Cardiac muscle cell (in vitro differentiated cells and primary cell): ENCODE measurements at places on chromosomes 2 and 18.

DNA sequence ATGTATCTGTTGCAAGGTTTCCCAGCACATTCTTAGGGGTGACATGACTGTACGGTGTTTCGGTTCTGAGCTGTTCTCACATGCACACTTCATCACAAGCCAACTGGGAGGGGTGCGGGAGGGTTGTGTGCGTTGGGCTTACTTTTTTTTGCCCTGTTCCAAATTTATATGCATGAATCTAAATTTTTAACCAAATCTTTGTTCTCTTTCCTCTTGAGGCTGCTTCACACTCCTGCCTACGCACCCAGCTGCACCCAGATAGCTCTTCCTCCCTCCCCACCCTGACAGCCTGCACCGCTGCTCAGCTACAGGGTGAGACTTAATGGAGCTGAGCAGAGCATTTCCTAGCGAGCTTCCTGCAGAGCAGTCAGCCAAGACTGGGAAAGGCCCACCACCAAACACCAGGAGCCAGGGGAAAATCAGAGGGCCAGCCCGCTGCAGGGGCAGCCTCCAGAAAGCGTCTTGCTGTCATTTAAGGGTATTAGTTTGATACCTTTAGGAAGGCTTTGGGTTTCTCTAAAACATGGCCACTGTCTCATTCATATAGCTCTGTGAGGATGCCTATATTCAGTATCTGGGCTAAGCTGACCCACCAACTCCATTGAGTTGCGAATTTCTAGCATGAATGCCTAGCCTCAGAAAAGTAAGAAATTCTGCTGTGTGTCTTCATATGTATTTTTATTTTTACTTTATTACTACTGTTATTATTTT lies 84.5 kb downstream of the POU3F3 start:
- no peak for DNase-seq

DNA sequence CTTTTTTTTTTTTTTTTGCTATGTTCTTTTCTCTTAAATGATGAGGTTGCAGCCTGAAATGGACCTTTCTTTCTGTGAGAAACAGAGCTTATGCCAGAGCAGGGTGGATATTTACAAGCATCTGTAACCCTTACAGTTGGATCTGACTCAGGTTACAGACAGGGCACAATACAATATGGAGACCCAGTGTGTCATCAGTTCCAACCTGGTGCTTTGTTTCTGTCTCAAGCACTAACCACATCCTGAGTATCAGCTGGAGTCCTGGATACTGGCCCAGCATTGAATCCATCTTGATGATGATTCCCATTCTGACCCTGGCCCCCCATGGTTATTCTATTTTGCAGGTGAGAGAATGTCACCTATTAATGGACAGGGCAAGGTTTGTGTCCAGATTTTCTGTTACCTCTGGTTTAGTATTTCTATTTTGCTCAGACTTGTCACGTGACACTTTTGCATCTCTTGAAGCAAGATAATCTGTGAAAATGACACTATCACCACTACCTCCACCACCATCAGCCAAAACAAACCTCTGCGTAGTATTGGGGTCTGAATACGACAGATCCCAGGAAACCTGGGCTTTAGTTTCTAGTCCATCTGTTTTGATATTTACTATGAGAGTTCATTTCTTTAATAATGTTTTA lies 174.0 kb downstream of the CCDC85A start:
- no peak for DNase-seq

DNA sequence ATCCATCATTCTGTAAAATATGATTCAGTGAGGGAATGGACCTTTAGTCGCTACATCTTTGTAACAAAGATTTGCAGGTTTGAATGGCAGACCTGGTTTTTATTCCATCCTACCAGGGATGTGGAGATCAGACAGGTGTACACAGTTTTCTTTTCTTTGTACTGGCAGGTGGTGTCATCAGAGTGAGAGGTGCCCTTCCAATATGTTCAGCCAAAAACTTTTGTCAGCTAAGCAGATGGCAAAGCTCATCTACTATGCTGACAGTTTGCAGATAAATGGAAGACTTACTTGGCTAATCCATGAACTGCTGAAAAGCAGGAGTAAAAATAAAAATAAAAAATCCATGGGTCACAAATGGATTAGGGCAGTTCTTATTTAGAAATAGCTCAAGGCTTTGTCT lies 185.5 kb upstream of the DOK6 start:
- no peak for DNase-seq

- peak; percentile 36 for DNase-seq
These were observed 298.3 kb downstream of the ICOS start for GRCh38 chr2:204234879-204235278.

DNA sequence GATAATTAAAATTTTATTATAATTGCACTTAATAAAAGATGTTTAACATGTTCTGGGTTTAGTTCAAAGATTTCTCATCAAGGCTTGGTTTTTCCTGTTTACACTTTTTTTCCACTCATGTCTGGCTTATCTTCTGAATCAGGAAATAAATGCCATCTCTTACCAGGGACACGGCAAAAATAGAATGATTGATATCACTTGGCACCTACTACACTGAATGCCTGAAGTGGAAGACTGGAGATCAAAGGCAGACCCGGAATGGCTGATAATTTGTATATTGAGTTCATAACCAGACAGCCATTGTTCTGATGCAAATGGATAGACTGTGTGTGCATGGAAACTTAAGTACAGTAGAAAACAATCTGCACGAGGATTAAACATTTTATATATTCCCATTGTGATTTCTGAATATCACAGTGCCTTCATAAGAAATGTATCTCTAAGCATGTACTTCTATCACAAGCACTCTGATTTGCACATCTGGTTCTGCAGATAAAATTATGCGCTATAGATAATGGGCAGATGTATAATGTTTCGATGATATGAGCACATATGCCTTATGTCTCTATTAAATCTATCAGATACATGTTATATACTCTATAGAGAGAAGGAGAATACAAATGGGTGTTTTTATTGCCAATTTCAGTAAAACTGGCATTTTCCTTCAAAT lies 304.8 kb downstream of the RND3 start:
- DNase-seq, result no peak

GRCh38 chr2:85179541-85179940 lies 46.3 kb downstream of the TCF7L1 start:
- no peak for DNase-seq

DNA sequence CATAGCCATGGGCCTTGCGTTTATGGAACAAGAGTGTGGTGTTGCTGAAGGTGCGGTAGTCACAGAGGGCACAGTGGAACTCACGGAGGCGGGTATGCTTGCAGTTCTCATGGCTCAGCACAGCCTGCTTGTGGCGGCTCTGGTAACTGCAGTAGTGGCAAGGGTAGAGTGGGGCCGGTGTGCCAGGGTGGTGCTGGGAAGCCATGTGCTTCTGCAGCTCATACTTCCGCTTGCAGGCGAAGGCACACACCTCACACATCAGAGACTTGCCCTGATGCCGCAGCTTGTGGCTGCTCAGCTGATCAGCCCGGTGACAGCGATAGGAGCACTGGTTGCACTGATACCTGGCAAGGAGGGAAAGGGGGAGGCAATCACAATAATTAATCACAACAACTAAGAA lies 14.7 kb downstream of the ZNF142 start:
- DNase-seq, result no peak

DNA sequence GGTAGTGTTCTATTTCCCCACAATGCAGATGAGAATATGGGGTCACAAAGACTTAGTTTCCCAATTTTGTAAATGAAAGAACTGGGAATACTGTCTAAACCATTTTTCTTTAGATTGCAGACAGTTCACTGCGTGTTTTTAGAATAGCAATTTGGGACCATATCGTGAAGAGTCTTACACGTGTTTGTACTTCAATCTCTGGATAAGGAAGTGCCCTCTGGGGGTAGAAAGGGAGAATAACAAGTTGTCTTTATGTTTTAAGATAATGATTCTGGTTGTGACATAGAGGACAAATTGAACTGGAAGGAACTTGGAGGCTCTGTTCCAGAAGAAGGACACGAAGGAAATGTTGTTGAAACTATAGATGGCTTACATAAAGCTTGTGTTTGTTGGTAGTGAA lies 457.7 kb downstream of the CBLN2 start:
- DNase-seq, result peak; percentile 29

- DNase-seq, result no peak
These were observed 34.5 kb upstream of the CCDC93 start for GRCh38 chr2:118048401-118048800.

- peak; percentile 82 for DNase-seq
These were observed 86.0 kb upstream of the ALPP start for GRCh38 chr2:232292395-232293154.

GRCh38 chr2:185578322-185578721 lies 160.3 kb upstream of the FSIP2 start:
- no peak for DNase-seq

DNA sequence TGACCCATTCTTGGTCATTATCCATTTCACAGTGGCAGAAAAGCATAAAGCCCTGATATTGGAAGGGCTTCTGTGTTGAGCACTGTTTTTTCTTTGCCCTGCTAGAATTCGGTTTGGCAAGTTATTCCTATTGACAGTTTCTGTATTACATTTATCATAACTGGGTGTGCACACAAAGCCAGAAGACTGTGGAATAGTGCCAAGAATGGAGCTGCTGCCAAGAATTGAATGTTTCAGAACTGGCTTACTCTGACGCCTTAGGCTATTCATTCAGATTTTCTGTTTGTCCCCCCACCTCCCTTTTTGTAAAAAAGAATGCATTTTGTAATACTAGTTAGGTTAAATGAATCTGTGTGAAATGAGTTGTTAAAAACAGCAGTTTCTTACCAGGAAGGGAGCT lies 12.7 kb downstream of the KDM3A start:
- DNase-seq, result peak; percentile 92

DNA sequence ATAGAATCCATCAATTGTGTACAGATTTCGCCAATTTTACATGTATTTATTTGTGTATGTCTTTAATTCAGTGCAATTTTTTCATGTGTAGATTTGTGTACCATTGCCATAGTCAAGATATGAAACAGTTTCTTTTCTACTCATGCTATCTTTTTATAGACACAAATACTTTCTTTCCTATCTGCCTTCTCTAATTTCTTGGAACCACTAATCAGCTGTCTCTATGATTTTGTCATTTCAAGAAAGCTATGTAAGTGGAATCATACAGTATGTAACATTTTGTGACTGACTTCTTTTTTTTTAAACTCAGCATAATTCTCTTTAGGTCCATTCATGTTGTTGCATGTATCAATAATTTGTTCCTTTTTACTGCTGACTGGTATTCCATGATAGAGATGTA lies 33.3 kb downstream of the KIAA1328 start:
- DNase-seq, result no peak

- DNase-seq, result no peak
These were observed 1395.6 kb downstream of the SUCLG1 start for GRCh38 chr2:83063511-83063910.

GRCh38 chr18:74539289-74539688 lies 5.0 kb downstream of the CNDP1 start:
- DNase-seq, result no peak

DNA sequence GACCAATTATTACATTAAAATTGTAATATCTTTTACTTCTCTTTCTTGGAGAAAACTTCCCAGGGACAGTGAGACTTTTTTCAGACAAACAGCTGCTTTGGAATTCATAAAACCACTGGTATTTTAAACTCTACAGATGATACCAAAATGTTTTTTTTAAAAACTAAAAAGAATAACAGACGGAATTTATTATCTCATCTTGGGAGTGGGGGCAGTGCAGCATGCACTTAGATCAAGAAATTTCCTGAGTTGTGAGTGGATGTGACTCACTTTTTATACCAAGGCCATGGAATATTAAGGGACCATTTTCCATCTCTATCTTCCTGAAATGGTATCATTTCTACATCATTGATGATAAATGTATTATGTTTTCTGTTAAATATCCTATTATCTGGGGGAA lies 422.8 kb upstream of the HNRNPA3 start:
- DNase-seq, result no peak

- DNase-seq, result no peak
These were observed 1195.9 kb upstream of the CHAC2 start for GRCh38 chr2:52571380-52572347.

DNA sequence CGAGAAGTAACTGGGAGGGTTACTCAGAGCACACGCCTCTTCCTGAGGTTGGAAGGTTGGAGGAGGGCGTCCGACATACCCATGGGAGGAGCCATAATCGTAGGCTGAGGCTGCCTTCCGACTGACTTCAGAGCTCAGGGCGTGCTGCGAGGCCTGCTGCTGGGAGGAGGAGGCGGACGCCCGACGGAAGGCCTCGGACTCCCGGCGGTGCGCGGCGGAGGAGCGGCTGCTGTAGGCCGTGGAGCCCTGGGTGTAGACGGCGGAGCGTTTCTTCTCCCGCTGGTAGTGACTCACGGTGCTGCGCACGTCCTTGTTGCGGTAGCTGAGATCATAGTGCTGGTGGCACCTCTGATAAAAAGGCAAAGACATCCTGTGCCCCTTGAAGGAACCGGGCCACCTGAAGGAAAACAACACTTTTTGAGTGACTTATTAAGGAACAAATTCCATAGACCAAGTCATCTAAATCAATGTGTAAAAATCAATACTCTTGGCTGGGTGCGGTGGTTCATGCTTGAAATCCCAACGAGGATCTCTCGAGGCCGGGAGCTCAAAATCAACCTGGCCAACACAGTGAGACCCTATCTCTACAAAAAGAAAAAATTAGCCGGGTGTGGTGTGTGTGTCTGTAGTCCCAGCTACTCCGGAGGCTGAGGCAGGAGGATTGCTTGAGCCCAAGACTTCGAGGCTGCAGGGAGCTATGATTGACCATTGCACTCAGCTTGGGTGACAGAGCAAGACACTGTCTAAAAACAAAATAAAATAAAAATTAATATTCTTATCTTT lies 4.7 kb downstream of the MYOM1 start:
- no peak for DNase-seq

DNA sequence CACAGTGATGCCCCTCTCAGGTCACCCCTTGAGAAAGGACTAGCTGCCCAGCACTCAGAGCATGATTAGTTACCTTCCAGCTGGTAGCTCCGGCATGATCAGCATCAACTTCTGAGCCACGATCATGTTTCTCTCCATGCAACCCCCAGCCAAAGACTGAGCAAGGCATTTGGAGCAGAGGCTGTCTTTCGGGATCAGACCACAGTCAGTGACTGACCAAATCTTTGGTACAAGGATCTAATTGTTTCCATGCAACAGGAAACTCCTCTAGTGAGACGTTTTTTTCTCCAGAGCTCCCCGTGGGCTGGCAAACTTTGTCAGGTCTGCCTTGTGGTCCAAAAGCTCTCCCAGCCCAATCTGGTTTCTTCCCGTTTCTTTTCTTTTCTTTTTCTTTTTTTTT lies 244.3 kb downstream of the METTL4 start:
- no peak for DNase-seq

GRCh38 chr2:136327162-136327852 lies 209.4 kb upstream of the CXCR4 start:
- peak; percentile 6 for DNase-seq
